ENCODE measurements at places on chromosomes 1 and 21.

- DNase-seq: no peak
These were observed 577 bp downstream of the RAB3GAP2 start for GRCh38 chr1:220271706-220272046.

GRCh38 chr1:93814795-93815340, 64.1 kb downstream of the DNTTIP2 start:
- DNase-seq: no peak

GRCh38 chr1:52296345-52296744, 69.7 kb downstream of the CC2D1B start:
- no peak for DNase-seq

- DNase-seq: no peak
These were observed 256.9 kb downstream of the PTBP2 start for GRCh38 chr1:96978444-96978843.

- DNase-seq: no peak
These were observed 1.1 kb upstream of the TTC39A start for GRCh38 chr1:51331206-51332100.

GRCh38 chr1:158933621-158934020, 2.3 kb downstream of the PYHIN1 start:
- DNase-seq: no peak

DNA sequence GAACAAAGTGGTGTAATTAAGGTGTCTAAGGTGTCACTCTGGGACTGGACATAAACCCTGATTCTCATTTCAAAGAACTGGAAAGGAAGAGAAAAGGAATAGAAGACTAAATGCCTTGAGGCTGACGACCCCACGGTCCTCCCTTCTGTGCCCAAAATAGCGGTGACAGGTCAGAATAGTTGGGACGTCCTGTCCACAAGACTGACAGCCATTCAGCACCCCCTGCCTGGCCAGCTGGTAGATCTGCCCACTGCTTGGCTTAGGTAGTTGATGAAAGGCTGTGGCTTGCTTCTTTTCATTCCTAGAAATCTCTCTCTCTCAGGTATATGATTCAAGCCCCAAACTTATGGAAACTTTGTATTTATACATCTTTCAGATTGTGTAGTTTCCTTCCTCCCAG, 26.4 kb upstream of the CREG1 start:
- DNase-seq: no peak

DNA sequence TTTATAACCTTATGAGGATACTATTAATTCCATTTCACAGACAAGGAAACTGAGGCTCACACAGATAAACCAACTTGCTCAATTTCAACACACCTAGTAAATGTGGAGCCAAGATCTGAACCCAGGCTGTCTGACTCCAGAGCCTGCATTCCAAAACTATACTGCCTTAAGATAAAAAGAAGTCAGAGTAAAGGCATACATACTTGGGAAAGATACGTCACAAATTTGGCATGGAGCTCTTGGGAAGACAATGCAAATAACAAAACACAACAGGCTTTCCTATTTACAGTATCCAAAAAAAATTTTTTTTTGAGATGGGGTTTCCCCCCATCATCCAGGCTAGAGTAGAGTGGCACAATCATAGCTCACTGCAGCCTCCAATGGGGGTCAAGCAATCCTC, 5.9 kb downstream of the AKT3 start:
- no peak for DNase-seq

- no peak for DNase-seq
These were observed 29.4 kb downstream of the MRPL37 start for GRCh38 chr1:54229281-54229891.

DNA sequence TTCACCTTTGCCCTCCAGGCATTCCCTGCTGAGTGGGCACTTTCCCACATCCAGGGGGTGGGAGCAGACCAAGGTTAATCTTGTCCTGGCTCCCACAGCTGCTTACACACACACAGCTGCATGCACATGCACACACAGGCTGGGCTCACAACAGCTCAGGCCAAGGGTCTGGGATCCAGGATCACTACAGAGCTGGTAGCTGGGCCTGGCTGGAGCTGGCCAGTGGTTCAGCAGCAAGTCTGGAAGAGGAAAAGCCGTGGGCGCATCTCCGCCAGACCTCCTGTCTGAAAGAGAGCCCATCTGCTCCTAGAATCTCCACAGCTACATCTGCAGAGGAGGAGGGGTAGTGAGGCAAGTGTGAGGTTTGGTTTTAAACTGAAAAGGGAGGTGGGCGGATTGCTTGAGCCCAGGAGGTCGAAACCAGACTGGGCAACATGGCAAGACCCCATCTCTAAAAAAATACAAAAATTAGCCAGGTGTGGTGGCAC, 3.8 kb downstream of the CDK18 start:
- DNase-seq: no peak

DNA sequence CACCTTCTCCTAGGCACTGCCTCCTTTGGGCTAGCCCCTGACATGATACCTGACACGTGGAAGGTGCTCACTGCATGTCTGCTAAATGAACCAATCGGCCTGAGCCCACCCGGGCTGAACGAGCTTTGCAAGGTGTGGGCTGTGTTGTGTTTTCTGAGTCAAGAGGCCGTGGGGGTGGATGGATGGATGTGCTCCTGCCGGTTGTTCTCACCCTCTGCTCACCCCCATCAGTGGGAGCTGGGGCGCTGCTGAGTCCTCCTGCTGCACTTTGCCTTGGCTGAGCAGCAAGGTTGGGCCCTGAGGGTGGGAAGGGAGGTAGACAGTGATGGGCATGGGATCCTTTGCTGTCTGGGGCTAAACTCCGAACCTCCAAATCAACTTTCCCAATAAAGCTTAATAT, 6.7 kb upstream of the CACNA1E start:
- DNase-seq: no peak

DNA sequence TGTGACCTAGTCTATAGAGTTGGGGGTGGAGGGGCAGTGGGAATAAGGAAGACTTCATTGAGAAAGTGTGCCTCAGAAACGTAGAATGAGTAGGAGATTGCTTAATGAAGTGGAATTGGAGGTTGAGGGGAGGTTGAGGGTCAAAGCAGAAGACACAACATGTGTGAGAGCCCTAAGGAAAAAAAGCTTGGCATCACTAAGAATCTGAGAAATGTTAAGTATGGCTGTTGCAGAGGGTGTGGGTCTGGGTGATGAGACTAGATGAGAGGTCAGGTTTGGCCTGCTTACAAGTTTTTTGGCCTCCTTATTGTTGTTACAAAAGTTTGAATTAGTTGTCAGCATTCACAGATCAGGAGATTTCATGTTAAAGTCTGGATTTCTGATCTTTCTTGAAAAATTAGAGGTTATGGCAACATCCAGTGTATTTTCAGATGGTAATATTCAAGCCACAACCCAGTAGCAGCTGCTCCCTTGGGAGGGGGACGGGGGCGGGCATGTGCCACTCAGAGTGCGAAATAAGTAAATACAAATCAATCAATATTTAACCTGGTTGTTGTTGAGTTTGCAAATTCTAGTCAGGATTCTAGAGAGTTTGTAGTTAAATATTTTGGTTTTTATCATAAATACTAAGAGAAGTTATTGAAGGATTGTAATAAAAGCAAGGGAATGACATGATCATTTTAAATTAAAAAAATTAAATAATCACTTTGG, 4.3 kb downstream of the MAN1A2 start:
- no peak for DNase-seq

- DNase-seq: no peak
These were observed 16.0 kb downstream of the HAO2 start for GRCh38 chr1:119384591-119384990.

- no peak for DNase-seq
These were observed 142.5 kb upstream of the C1orf105 start for GRCh38 chr1:172277989-172278388.

GRCh38 chr21:45329261-45330074, 41.8 kb upstream of the POFUT2 start:
- no peak for DNase-seq

DNA sequence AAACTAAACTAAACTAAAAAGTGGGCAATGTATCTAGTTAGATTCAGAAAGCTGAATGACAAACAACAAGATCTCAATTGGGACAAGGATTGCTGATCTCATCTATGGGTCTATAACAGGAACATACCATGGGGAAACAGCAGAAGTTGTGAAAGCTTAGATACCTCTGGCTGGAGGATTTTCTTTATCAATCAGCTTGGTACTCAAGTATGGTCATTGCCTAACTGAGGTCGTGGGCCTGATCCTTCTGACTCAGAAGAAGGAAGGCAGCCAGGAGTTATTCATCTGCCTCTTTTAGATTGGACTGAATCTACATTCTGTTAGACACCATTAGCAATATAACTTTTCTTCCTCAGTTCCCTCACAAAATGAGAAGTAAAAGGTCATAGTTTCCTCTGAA, 39.7 kb downstream of the DNTTIP2 start:
- DNase-seq: no peak

DNA sequence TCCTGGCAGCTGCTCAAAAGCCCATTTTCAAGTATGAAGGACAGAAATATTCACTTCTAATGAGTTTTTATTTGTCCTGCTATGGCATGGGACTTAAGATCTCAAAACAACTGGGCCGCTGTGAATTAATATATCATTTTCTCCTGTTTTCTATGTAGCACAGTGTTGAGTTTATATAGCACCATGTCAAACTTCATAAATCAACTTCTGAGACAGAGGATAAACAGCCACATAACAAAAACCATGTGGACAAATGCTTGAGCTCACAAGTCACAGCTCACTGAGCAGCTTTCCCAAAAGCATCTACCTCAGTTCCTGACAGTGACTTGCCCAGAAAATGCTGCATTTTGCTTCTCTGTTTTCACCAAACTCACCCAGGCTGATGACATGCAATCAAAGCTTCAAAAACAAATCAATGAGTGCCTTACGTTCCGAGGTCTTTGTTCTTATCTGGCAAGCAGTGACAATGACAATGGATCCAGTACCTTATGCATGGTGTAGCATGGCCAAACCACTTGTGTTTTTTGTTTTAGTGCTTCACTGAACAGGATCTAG, 722.6 kb downstream of the LRRIQ3 start:
- DNase-seq: no peak

- no peak for DNase-seq
These were observed 84.9 kb upstream of the RAB4A start for GRCh38 chr1:229185963-229186362.

DNA sequence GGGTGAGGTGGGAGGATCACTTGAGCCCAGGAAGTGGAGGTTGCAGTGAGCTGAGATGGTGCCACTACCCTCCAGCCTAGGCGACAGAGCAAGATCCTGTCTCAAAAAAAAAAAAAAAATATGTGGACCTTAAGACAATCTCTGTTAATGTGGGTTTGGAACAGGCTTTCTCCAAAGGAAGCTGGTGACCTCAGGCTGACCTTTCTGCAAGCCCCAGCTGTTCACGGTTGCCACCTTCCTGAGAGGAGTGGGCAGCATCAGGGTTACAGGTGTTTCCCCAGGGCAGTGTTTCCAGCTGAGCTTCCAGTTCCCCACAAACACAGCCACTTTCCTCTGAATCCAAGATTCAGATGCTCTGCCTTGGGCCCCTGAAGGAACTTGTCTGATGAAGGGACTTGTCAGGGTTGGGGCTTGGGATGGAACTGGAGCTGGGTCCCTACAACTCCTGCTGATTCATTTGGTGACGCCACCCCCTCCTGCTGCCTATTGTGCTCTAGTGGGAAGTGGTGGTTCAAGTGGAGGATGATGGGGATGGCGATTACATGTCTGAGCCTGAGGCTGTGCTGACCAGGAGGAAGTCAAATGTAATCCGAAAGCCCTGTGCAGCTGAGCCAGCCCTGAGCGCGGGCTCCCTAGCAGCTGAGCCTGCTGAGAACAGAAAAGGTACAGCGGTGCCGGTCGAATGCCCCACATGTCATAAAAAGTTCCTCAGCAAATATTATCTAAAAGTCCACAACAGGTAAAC, 1.9 kb downstream of the ZBTB48 start:
- no peak for DNase-seq
